ENCODE measurements at places on chromosomes 4 and X. TPM values are rescaled to one million over a fixed set of nuclear protein-coding genes. Genes with fewer than 3 reads are reported as not detected.
A peak's percentile ranks its signal among the peaks of the same experiment; 100 is the strongest.

The KIT gene
- 0.22 TPM for total RNA-seq

The FUNDC2 gene
- 42.0 TPM for total RNA-seq

The CT47C1 gene
- not detected for total RNA-seq

The MAGEA4 gene
- not detected for total RNA-seq

- no peak overlapping the region for H3K27ac ChIP-seq
- no peaks in the 10 kb centered on the region for H3K36me3 ChIP-seq
- H3K4me3 ChIP-seq: no peak overlapping the region
- H3K27me3 ChIP-seq: no peaks in the 10 kb centered on the region
- H3K4me1 ChIP-seq: no peaks in the 10 kb centered on the region
These were observed 66.2 kb downstream of the FHIP1A start for GRCh38 chr4:151475035-151475714.

DNA sequence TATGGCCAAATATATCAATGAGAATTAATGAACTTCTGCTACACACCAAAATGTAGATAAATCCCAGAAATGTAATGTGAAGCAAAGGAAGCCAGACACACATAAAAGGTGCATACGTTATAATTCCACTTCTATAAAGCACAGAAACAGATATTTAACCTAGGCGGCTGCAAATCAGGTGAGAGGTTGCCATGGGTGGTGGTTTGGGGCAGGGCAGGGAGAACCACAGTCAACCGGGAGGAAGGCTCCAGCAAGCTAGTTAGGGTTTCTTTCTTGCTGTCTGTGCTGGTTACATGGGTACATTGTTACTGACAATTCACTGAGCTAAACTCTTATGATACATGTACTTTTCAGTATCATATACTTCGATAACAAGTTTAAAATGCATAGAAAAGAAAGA is 9.7 kb upstream of the PPARGC1A start:
- H3K36me3 ChIP-seq: no peaks in the 10 kb centered on the region
- DNase-seq: no peak
- H3K4me1 ChIP-seq: no peaks in the 10 kb centered on the region

DNA sequence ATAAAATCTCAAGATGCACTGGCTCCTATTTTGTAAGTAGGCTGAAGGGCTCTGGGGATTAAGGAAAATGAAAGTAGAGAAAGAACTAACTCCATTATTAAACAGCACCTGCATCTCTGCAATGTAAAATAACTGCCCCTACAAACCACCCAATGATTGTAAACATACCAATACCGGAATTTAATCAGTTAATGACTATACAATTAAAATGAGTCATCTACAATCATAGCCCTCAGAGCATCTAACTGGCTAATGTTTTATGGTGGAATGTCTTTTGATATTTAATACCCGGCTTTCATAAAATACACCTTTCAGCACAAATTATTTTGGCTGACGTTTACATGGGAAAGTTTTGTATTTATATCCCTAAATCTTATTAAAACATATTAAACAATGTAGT is 142.3 kb downstream of the PAPSS1 start:
- H3K4me1 ChIP-seq: no peaks in the 10 kb centered on the region
- H3K27ac ChIP-seq: no peak overlapping the region
- no peaks in the 10 kb centered on the region for H3K27me3 ChIP-seq
- H3K36me3 ChIP-seq: no peaks in the 10 kb centered on the region

- H3K4me1 ChIP-seq: no peaks in the 10 kb centered on the region
- no peak overlapping the region for H3K4me3 ChIP-seq
- H3K27me3 ChIP-seq: no peaks in the 10 kb centered on the region
- DNase-seq: no peak
These were observed 259.8 kb downstream of the ARHGAP10 start for GRCh38 chr4:147991543-147992283.

- no peak for DNase-seq
- no peak overlapping the region for H3K4me3 ChIP-seq
- H3K4me1 ChIP-seq: no peaks in the 10 kb centered on the region
- H3K27me3 ChIP-seq: no peaks in the 10 kb centered on the region
- H3K27ac ChIP-seq: no peak overlapping the region
These were observed 25.3 kb upstream of the GBA3 start for GRCh38 chr4:22667332-22667940.

DNA sequence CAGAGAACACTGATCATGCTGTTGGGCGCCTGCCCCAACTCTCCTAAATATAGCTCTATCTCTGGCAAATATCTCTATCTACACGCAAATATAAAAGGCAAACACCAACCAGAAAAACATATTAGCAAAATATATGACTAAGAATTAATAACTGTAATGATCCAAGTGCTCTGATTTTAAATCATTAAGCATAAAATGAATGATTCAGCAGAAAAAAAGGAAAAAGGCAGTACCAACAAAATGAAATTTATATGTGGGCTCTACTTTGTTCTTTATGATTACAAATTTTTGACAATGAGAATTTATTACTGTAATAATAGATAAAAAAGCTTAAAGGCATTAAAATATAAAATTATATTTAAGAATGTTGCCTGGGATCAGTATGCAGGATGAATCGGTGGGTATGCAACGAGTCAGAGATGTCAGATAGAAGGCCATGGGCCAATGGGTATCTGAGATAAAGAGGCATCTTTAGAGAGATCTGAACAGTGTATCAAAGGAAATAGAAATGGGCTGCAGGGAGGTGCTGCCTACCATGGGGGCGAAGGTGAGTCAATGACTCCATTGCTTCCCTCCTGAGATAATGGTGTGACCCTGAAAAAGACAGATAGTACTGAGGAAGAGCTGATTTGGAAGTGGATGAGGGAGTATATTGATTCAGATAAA is 234.8 kb downstream of the SCFD2 start:
- no peaks in the 10 kb centered on the region for H3K4me1 ChIP-seq
- H3K36me3 ChIP-seq: peaks cover 4% of the 10 kb centered on the region
- no peak overlapping the region for H3K27ac ChIP-seq
- no peaks in the 10 kb centered on the region for H3K27me3 ChIP-seq

DNA sequence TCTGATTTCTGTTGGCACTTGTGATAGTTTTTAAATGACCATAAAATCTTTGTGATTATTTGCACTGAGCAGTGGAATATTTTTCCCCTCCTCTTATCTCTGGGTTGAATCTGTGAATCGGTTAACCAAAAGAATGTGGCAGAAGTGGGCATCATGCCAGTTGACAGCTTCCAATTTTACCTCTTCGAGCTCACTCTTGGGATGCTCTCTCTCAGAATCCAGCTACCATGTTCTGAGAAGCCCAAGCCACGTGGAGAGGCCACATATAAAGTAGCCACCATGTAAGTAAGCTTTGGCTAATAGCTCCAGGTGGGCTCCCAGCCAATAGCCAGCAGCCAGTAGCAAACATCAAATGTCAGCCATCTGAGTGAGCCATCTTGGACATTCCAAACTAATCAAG is 12.9 kb upstream of the WDR19 start:
- no peaks in the 10 kb centered on the region for H3K36me3 ChIP-seq
- DNase-seq: no peak
- H3K27me3 ChIP-seq: no peaks in the 10 kb centered on the region
- no peak overlapping the region for H3K27ac ChIP-seq

DNA sequence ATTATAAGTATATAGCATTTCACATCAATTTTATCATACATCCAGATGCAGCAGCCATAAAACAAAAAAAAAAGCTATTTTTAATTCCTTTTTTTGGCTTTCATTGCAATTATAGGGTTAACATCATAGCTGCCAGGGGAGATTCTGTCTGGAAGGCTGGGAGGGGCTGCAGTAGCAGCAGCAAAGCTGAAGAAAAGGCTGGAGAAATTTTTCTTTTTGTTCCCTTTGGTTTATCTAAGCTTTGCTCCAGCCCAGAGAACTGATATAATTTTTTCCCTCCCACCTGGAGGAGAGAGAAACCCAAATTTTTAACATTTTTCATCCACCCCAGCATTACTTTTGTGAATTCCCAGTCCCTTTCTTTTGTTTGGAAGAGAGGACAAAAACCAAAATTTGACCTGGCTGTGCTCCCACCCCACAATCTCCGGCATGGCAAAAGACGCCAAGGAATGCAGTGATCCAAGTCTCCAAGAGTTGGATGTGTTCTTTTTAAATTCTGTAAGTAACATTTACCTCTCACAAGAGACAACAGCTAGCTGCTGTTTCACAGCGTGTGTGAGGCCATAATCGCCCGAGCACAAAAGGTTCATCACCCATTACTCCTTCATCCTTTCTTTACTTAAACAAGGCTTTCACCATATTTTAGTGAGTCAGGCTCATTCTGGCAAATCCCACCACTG is 25.1 kb upstream of the FAM156A start:
- no peaks in the 10 kb centered on the region for H3K4me1 ChIP-seq
- H3K36me3 ChIP-seq: no peaks in the 10 kb centered on the region
- H3K27me3 ChIP-seq: no peaks in the 10 kb centered on the region
- no peak for DNase-seq

DNA sequence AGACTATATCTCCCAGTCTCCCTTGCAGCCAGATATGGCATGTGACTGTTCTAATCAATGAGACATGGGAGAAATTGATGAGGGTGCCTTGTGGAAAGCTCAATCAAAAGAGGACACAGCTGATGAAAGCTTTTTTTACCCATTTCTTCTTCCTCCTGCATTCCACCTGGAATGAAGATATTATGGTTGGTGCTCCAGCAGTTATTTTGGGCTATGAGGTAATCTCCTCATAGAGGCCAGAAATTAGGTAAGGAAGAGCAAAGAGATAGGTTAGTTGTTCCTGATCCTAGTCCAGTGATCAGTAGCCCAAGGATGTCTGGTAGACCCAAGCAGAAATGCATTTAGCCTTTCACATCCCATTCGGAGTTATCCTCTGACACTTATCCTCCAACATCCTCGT is 16.8 kb upstream of the KIAA0232 start:
- H3K27ac ChIP-seq: no peak overlapping the region
- no peaks in the 10 kb centered on the region for H3K27me3 ChIP-seq
- H3K4me1 ChIP-seq: peaks cover 4% of the 10 kb centered on the region

- no peak overlapping the region for H3K4me3 ChIP-seq
- no peaks in the 10 kb centered on the region for H3K4me1 ChIP-seq
- no peaks in the 10 kb centered on the region for H3K27me3 ChIP-seq
- H3K36me3 ChIP-seq: no peaks in the 10 kb centered on the region
These were observed 1.1 kb downstream of the FSTL5 start for GRCh38 chr4:162162672-162163071.

- H3K27ac ChIP-seq: no peak overlapping the region
- no peaks in the 10 kb centered on the region for H3K27me3 ChIP-seq
- H3K4me1 ChIP-seq: no peaks in the 10 kb centered on the region
- H3K4me3 ChIP-seq: no peak overlapping the region
- no peak for DNase-seq
These were observed 27.4 kb upstream of the CLDN24 start for GRCh38 chr4:183349673-183350072.

DNA sequence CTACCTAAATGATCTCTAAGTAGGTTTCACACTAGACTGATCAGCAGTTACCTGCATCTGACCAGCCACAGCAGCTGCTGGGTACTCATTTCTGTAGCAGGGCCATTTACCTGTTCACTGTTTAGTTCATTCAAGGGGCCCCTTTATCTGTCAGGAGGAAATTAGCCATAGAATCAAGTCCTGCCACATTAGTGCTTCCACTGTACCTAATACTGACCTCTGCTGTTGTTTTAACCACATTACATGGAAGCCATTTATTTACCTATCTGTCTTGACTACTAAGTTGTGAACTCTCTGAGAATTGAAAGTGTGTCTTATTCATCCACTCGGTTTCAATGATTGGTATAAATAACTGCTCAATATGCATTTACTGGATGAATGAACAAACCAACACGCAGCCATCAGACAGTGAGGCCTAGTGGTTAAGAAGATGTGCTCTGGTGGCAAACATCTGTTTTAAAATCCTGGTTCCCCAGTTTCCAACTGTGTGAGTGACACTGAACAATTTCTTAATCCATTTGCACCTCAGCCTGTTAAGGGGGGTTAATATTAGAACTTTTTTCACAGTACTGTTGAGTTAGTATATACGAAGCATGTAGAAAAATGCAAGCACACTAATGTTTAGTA is 30.0 kb upstream of the ANXA5 start:
- no peaks in the 10 kb centered on the region for H3K27me3 ChIP-seq
- peak; percentile 30 for DNase-seq
- H3K4me1 ChIP-seq: no peaks in the 10 kb centered on the region
- H3K36me3 ChIP-seq: no peaks in the 10 kb centered on the region
- H3K27ac ChIP-seq: no peak overlapping the region
- no peak overlapping the region for H3K4me3 ChIP-seq

- H3K27ac ChIP-seq: no peak overlapping the region
- no peaks in the 10 kb centered on the region for H3K36me3 ChIP-seq
- no peak for DNase-seq
- H3K4me3 ChIP-seq: no peak overlapping the region
- H3K27me3 ChIP-seq: no peaks in the 10 kb centered on the region
- no peaks in the 10 kb centered on the region for H3K4me1 ChIP-seq
These were observed 424.5 kb upstream of the CTSO start for GRCh38 chr4:156378033-156378665.

- no peak overlapping the region for H3K4me3 ChIP-seq
- no peak overlapping the region for H3K27ac ChIP-seq
- no peaks in the 10 kb centered on the region for H3K27me3 ChIP-seq
- H3K36me3 ChIP-seq: no peaks in the 10 kb centered on the region
- no peak for DNase-seq
- H3K4me1 ChIP-seq: no peaks in the 10 kb centered on the region
These were observed 113.0 kb upstream of the AADAT start for GRCh38 chr4:170202721-170203120.

- no peaks in the 10 kb centered on the region for H3K4me1 ChIP-seq
- no peak overlapping the region for H3K4me3 ChIP-seq
- no peak overlapping the region for H3K27ac ChIP-seq
- no peaks in the 10 kb centered on the region for H3K36me3 ChIP-seq
- no peak for DNase-seq
- H3K27me3 ChIP-seq: no peaks in the 10 kb centered on the region
These were observed 508.9 kb upstream of the FTHL17 start for GRCh38 chrX:31580726-31581125.

DNA sequence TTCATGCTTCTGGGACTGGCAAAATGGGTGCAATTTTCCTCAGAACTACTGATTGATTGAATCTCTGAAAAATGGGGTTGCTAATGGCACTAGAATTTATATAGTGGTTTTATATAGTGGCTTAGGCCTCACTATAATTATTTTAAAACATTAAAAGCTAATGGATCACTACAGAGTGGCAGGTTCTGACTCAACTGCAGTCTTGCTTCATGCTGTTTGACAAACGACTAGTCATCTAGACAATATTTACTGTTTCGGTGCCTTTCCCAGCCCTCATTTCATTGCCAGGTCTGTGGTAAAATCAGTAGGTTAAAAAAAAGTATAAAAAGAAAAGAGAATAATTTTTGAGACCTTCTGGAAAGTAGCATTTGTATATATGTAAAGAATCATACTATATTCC is 352.8 kb upstream of the ATOH1 start:
- no peak overlapping the region for H3K27ac ChIP-seq
- no peaks in the 10 kb centered on the region for H3K27me3 ChIP-seq
- no peak for DNase-seq

DNA sequence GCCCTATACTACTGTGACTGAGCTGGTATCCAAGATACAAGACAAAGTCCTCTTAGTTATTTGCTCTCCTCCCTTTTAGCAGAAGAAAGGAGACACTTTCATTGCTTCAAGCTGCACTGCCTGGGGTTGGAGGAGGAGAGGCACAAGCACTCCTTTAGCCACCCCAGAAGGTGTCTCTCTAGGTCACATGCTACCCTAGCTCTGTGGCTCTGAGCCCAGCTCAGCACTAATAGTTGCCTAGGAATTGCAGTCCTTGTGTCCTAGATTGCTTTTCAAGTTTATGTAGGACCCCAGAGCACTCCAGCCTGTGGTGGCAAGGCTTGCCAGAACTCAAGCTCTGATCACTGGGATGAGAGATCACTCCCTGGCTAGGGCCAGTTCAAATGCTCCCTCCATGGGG is 24.4 kb upstream of the LHFPL1 start:
- no peaks in the 10 kb centered on the region for H3K27me3 ChIP-seq
- H3K36me3 ChIP-seq: no peaks in the 10 kb centered on the region
- no peaks in the 10 kb centered on the region for H3K4me1 ChIP-seq
- no peak overlapping the region for H3K27ac ChIP-seq
- DNase-seq: no peak
- H3K4me3 ChIP-seq: no peak overlapping the region
